Stimulated activated CD4-positive, alpha-beta T cell treated with anti-CD3 and anti-CD28 coated beads, TNF-alpha, amount 100 ng/mL, for 4 hours (primary cell): ENCODE measurements at places on chromosomes 3 and 15.
A peak's percentile ranks its signal among the peaks of the same experiment; 100 is the strongest.

DNA sequence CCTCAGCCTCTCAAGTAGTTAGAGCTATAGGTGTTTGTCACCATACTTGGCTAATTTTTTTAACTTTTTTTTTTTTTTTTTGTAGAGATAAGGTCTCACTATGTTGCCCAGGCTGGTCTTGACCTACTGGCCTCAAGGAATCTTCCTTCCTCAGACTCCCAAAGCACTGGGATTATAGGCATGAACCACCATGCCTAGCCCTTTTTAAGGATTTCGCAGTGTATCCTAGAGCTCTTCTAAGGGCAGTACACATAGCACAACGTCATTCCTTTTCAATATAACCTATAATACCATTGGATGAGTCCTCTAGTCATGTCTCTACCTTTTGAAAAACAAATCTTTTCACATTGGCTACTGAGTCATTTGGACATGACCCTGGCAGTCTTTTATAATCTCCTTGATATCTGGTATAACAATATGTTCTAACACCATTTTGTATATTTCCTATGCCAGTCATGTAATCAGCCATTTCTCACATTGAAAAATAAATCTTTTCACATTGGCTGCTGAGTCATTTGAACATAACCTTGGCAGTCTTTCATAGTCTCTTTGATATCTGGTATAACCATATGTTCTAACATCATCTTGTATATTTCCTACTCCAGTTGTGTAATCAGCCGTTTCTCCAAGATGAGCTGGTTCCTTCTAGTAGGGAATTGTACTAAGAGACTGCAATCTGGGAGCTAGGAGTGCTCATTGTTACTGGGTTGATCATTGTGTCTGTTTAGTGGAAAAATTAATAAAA, 944.7 kb downstream of the MCTP2 start:
- DNase-seq, result no peak

GRCh38 chr3:115052906-115053305, 94.2 kb downstream of the ZBTB20 start:
- no peak for DNase-seq

- peak; percentile 24 for DNase-seq
Measured at GRCh38 chr3:48400824-48401433, 28.9 kb downstream of the FBXW12 start.

DNA sequence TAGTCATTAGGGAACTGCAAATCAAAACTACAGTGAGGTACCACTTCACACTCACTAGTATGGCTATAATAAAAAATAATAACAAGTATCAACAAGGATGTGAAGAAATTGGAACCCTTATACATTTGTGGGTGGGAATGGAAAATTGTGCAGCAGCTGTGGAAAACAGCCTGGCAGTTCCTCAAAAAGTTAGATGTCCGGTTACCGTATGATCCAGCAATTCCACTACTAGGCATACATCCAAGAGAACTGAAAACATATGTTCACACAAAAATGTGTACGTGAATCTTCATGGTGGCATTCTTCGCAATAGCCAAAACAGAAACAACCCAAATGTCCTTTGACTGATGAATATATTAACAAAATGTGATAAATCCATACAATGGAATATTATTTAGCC, 187.9 kb upstream of the LYSMD4 start:
- DNase-seq, result no peak

GRCh38 chr3:32675650-32676049, 9.3 kb upstream of the CNOT10 start:
- DNase-seq, result no peak

DNA sequence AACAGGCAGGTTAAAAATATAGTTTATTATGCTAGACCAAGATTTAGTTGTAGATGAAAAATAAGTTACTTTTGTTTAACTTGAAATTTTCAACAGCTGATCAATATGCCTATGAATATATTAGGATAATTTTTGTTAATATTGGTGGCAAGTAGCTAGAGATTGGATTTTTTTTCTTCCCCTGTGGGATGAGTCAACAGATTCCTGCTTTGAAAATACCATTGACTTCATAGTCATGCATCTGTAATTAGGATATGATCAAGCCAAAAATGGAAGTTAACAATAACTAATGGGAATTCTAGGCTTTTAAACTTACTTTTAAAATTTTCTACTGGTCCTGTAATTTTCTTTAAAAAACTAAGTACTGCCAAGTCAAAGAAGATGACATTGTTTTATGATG, 211.7 kb downstream of the ZIC1 start:
- DNase-seq, result no peak

DNA sequence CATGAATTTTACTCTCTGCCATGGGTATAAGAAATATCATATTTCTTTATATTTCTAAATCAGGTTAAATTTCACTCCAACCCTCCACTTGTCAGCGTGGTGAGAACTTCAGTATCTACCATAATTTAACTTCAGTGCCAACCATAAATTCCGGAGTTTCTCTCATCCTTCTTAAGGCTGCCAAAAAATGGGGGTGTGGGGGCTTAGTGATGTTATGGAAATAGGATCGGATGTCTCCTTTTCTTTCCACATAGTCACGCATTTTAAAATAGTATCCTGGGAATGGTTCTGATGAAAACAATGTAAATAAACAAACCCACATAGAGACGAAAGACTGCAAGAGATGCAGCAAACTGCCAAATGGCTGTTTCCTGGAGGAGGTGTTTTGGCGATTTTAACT, 12.9 kb upstream of the FAM3D start:
- DNase-seq, result no peak

GRCh38 chr3:76310667-76311066, 525.3 kb upstream of the ZNF717 start:
- DNase-seq, result no peak

- DNase-seq, result no peak
Measured at GRCh38 chr15:75031848-75032247, 8.5 kb downstream of the PPCDC start.

DNA sequence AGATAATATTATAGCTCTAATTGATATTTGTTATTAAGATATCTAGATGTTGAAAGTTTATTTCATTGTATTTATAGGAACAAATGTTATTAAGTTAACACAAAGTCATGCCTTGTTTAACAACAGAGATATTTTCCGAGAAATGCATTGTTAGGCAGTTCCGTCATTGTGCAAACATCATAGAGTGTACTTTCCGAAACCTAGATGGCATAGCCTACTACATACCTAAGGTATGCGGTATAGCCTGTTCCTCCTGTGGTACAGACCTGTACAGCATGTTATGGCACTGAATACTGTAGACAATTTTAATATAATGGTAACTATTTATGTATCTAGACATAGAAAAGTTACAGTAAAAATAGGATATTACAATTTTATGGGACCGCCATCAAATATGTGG, 114.3 kb downstream of the NAALADL2 start:
- DNase-seq, result no peak

GRCh38 chr3:45060165-45060892, 34.2 kb downstream of the CLEC3B start:
- DNase-seq, result no peak

GRCh38 chr15:90294601-90295269, 29.3 kb downstream of the NGRN start:
- no peak for DNase-seq

GRCh38 chr15:22827125-22827524, 11.3 kb upstream of the NIPA2 start:
- no peak for DNase-seq

DNA sequence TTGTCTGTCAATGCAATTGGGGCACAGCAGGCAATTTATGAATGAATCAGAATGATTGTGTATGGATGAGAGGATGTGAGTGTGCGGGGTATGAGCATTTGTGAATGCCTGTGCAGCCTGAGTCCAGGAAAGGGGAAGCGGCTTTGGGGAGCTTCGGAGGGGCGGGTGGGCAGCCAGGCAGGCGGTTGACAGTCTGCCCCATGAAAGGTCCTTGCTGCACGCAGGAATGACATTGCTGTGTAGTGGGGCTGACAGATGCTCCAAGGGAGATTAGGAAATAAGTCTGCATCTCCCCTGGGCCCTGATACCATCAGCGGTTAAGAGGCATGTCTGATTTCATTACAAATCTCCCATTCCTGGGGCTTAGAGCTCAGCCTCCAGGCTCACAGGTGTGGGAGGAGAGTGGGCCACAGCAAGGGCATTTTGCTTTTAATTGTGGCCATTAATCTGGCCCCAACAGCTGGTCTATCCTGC, 26.4 kb upstream of the TSPAN3 start:
- DNase-seq, result no peak

DNA sequence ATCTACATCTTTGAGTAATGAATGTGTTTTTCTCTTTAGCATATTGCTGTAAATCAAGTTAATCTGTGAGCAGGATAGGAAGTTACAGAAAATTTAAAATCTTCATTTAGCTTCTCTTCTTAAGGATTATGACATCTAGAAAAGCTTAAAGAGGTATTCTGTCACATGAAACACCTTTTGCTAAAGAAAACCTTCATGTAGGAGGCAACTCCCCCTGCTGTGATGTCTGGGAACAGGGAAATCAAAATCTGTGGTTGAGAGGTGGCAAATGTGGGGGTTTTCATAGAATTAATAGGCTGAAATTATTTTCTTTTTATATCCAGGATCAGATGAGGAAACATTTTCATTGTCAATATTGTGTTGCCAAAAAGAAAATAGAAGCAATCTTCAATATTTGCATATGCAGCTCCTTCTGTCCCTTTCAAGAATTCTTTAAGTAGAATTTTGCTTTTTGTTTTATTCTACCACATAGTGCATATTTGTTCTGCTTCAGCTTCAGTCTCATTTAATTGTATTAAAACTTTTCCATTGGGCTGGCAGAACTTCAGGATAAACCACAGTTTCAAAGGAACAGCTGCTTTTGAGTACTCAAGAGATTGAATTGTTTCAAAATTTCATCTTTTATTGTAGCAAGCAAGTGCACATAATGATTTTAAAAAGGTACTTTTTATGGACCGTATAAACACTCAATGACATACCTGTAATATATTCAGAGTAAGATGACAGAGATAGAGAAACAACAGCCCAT, 128.4 kb downstream of the RAP2B start:
- DNase-seq, result no peak
